ENCODE measurements at places on chromosomes 3 and 15.

DNA sequence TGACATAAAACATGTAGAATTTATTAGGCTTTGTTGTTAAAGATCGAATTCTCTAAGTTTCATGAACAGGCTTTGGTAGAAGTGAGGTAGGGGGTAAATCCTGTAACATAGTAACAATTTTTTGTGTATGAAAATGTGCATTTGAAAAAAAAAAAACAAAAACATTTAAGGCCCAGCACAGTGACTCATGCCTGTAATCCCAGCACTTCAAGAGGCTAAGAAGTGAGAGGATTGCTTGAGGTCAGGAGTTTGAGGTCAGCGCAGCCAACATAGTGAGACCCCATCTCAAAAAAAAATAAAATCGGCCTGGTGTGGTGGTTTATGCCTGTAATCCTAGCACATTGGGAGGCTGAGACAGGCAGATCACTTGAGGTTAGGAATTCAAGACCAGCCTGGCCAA, 26.8 kb upstream of the PPP4R2 start:
- no peak for DNase-seq

- no peak for DNase-seq
Observed at GRCh38 chr15:94924971-94925598, 693.7 kb downstream of the MCTP2 start.

DNA sequence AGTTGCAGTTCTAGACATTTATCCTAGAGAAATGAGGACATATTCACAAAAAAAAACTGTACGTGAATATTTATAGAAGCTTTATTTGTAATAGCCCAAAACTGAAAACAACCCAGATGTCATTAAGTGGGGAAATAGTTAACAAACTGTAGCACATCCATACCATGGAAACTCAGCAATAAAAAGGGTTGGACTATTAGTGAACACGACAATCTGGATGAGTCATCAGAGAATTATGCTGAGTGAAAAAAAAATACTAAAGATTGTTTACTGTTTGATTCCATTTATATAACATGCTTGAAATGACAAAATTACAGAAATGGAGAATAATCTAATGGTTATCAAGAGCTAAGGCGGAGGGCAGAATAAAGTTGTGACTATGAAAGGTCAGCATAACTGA, 59.5 kb downstream of the CPA3 start:
- no peak for DNase-seq

- DNase-seq: no peak
Observed at GRCh38 chr15:98610991-98611390, 37.3 kb upstream of the IGF1R start.

GRCh38 chr3:178295292-178295912, 240.8 kb upstream of the KCNMB2 start:
- DNase-seq: no peak

Data from CD4-positive, alpha-beta T cell treated with Interferon alpha-2 for 1 hour (primary cell).